ENCODE measurements at places on chromosomes 13 and 19.

GRCh38 chr13:31121379-31122140 is 40.1 kb downstream of the HSPH1 start:
- DNase-seq: no peak

GRCh38 chr13:112896736-112897602 is 72.0 kb upstream of the MCF2L start:
- no peak for DNase-seq

- peak; percentile 67 for DNase-seq
Measured at GRCh38 chr19:35293363-35293739, 1.4 kb downstream of the MAG start.

- DNase-seq: peak; percentile 15
Measured at GRCh38 chr13:98507282-98507797, 69.6 kb downstream of the STK24 start.

DNA sequence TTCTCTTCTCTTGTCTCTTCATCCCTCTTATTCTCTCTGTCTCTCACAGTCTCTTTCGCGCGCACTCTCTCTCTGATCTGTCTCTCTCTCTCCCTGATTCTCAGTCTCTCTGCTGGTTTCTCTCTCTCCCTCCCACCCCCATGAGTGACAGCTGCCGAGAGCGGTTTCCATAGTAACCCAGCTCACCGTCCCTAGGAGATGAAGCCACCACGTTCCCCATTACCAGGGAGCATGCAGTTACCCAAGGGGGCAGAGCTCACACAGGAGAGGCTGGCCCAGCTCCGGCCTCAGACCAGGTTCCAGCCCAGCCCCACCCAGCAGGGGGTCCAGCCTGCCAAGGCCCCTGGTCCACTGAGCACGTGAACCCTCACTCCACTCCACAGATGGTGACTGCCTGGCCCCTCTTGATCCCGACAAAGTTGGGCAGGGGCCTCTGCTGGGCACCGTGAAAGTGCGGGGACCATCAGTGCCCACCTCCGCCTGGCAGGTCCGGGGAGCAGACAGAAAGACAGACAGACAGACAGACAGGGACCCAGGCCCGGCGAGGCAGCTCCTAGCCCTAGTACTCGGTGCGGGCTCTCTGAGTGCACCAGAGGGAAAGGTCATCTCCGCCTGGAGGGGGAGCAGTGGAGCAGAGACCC is 50.6 kb downstream of the CELF5 start:
- peak; percentile 46 for DNase-seq

DNA sequence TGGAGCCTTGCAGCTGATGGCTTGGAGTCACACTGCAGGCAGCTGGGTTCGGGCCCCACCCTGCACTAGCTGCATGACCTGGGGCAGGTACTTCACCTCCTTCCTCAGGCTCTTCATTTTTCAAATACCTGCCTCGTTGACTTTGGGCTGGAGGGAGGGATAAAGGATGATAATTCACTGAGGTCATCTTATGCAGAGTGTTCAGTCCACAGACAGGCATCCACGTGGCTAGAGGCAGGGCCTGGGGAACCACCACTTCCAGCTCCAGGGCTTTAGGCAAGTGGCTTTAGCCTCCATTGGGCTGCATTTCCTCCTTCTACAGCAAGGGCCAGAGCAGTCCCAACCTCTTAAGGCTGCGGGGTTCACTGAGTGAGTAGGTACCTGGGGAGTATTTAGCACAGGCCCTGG is 84.8 kb downstream of the SIPA1L3 start:
- DNase-seq: no peak

DNA sequence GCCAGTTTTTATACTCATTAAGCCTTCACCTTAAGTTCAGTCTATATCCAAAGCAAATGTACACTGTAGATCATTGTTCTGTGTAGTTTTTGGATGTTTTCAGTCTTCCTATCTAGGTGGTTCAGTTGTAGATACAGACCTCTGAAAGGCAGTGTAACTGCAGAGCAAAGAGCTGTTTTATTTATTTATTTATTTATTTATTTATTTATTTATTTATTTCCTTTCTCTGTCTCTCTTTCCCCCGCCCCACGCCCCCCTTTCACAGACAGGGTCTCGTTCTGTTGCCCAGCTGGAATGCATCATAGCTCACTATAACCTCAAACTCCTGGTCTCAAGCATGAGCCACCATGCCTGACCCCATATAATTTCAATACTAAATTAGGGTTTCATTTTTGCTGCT is 281.8 kb upstream of the KLHL1 start:
- no peak for DNase-seq

DNA sequence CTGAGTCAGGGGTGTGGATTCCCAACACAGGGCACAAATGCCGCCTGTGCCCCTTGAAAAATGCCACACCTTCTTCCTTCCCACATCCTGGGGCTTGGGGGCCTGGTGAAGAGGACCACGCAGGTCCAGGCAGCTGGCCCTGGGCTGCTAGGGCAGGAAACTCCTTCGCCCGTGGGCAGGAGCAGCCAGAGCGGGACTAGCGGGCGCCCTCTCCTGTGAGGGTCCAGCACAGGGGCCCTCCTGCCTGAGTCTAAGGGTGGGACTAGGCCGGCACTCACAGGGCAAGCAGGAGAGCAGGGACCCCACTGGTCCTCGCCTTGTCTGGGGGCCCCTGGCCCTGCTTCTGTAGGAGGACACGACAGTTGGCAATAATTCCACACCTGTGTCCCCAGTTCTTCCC is 7.5 kb upstream of the CEBPA start:
- DNase-seq: no peak

GRCh38 chr19:19105365-19106055 is 32.8 kb downstream of the TMEM161A start:
- DNase-seq: no peak

GRCh38 chr13:111401755-111402154 is 81.3 kb downstream of the TEX29 start:
- DNase-seq: no peak

DNA sequence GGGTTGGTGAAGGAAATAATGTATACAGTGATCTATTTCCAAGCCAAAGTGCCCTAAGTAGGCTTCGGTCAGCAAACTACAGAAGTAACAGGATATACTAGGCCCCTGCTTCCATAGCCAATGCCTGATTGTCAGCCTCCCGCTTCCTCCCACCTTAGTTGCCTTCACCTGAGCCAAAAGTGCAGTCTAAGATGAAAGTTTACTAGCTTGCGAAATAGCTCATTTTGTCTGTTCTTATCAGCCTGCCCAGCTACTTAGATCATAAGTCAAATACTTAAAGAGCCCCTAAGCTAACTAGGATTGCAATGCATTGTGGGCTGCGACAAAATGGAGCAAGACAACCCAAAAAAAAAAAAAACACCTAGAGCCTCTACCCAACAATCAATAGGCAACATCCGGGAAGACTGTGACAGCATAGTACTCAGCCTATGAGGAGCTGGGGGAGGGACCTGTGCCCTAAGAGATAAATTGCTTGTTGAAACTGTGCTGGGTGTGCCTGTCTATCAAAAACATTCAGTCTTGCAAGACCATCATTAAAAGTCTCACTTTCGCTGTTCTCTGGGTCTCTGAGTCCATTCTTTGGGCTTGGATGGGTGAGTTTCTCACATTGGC is 454.7 kb upstream of the TSHZ3 start:
- DNase-seq: no peak
